Naive thymus-derived CD8-positive, alpha-beta T cell (primary cell): ENCODE measurements at places on chromosomes 6 and 20. TPM values are rescaled to one million over a fixed set of nuclear protein-coding genes. Genes with fewer than 3 reads are reported as not detected.
A peak's percentile ranks its signal among the peaks of the same experiment; 100 is the strongest.

The OVOL2 gene
- total RNA-seq = not detected

GRCh38 chr20:60630609-60631008, 621.5 kb upstream of the CDH4 start:
- no peak for DNase-seq

GRCh38 chr6:5132731-5133130, 47.6 kb downstream of the PPP1R3G start:
- no peak for DNase-seq

DNA sequence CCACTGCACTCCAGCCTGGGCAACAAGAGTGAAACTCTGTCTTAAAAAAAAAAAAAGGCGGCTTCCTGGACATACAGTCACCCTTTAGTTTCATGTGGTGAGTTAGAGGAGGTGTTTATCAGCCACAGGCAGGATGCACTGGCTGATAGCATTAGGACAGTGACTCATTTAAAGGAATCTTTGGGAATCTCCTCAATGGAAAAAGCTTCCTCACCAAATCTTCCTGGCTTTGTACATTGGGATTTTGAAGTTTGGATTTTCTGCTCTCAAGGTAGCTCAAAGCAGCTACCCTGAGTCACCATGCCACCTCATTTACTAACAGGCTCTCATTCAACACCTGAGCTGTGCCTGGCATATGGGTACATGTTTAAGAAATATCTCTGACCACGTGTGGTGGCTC, 20.2 kb downstream of the PRPH2 start:
- DNase-seq = no peak

The OXT gene
- 2.6 TPM for total RNA-seq

The COL19A1 gene
- 1.8 TPM for total RNA-seq

The NKX2-2 gene
- not detected for total RNA-seq

- DNase-seq = peak; percentile 55
Measured at GRCh38 chr6:3977875-3978711, 100.8 kb downstream of the FAM217A start.

GRCh38 chr6:109799664-109800063, 108.6 kb downstream of the FIG4 start:
- no peak for DNase-seq

DNA sequence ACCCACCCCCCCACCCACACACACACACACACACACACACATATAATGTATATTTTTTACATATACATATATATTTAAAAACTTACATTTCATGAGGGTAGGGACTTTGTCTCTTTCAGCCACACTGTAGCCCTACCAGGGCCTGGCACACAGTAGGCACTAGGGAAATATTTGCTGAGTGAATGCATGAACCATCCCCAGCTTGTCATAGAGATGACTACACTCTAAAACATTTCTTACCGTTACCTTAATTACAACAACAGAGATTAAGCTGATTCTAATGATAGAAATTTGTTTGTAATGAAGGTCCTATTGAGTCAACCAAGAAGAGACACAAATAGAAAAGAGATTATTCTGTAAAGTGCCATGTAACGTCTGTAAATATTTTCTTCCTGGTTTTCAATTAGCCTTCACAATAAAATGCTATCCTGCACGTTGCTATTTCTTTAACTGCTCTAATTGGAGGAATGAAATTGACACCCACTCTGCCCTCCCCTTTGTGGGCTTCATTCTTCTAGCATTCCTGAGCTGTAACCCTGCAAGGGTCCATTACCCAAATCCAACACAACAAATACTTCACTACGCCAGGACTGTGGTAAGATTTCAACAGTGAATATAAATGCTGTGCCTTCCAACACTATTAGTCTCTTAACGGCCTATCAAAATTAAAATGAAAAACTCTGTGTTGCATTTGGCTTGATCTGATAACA, 30.8 kb downstream of the SIM1 start:
- no peak for DNase-seq

The NKX2-4 gene
- not detected for total RNA-seq

The RGS17 gene
- total RNA-seq = not detected

DNA sequence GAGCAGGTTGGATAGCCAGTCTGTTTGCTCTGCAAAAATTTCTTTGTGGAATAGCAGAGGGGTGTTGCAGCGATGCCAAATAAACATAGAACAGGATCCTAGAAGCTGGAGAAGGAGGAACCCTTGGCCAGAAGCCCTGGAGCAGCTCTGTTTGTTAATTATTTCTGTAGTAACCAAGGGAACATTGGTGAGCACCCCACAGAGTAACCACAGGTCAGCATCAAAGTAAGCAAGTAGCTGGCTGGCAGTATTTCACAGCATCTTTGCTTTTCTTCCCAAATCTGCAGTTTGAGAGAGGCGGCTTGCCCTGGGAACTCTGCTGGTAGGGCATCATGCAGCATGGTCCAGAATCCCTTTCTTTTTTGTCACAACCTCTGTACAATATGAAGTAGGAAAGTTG, 12.7 kb upstream of the APMAP start:
- no peak for DNase-seq

The CD24 gene
- total RNA-seq = 3.4 TPM

GRCh38 chr6:151036869-151037680, 171.6 kb downstream of the MTHFD1L start:
- no peak for DNase-seq

The KIAA1586 gene
- 23.0 TPM for total RNA-seq

GRCh38 chr20:17782768-17783167, 83.0 kb downstream of the BANF2 start:
- DNase-seq = no peak

GRCh38 chr20:41054070-41054846, 25.6 kb downstream of the TOP1 start:
- no peak for DNase-seq

The SLC22A2 gene
- not detected for total RNA-seq

DNA sequence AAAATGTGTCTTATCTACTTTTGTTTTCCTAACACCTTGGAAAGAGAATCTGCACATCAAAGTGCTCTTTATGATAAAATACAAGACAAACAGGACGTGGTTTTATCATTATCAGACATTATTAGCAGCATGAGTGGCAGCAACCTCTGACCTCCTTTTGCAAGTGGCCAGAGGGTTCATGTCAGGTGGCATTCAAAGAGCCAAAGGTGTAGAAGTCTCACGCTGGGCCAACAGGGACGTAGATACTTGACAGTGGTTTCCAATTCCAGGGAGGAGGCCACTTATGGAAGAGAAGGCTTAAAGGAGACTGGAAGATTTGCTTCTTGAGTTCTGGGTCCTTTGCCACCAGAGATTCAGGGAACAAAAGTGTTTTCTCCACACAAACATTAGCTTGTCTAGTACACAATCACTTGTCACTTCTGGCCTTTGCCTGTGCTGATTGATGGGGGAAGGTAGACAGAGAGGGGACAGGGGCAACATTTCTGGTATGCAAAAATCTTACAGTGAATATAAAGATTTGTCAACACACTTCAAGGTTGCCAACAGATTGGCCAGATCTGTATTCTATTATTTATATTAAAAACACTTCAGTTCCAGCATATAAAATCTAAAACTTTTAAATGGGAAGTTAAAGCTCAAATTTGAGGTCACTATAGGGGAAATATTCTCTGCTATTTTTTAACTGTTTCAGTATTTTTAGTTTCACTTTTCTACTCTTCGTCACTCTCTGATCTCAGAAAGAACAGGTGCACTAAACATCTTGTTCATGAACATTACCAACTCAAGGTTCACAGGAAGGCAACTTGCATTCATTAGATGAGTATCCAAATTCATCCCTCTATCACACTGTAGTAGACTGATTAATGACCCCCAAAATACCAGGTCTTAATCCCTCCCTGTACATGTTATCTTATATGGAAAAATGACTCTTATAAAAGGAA, 52.1 kb upstream of the FBXO30 start:
- no peak for DNase-seq

- peak; percentile 66 for DNase-seq
Measured at GRCh38 chr6:29834564-29835436, 7.2 kb downstream of the HLA-G start.

The KCNQ2 gene
- 0.49 TPM for total RNA-seq

DNA sequence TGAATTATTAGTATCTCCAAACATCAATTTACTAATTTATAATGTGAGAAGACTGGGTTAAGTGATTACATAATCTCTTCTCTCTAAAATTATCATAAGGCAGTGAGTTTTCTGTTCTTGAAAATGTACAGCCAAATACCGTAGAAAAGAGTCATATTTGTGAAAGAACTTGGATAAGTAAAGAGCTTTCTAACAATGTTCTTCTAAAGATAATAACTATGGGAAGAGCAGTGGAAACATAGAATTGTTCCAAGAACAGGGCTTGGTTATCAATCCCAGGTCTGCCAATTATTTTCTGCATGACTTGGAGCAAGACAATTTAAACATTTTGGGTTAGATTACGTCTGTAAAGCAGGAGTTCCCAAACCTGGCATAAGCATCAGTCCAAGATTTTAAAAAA, 198.1 kb upstream of the SGK1 start:
- no peak for DNase-seq

GRCh38 chr6:62976566-62976965, 234.7 kb upstream of the FKBP1C start:
- no peak for DNase-seq

DNA sequence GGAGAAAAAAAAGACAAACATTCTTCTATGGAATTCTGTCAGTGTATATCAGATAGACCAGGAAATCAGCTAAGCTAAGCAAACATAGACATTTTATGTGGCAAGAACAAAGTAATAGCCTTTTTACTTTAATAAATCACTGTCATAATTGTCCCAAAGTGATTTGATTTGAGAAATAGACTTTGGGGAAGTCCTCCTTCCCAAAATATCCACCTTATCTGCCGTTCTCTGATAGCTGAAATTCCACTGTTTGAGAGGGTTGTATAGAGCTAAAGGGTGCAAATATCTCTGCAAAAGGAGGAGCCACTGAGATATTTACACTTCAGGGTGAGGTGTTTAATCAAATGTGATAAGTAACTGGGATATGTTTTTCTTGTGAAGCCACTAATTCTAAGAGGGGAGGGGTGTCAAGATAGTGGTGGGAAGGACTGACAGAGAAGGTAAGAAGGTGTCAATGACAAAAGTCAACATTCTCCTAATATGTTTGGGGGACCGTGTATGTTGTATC, 544.4 kb upstream of the JAG1 start:
- no peak for DNase-seq

DNA sequence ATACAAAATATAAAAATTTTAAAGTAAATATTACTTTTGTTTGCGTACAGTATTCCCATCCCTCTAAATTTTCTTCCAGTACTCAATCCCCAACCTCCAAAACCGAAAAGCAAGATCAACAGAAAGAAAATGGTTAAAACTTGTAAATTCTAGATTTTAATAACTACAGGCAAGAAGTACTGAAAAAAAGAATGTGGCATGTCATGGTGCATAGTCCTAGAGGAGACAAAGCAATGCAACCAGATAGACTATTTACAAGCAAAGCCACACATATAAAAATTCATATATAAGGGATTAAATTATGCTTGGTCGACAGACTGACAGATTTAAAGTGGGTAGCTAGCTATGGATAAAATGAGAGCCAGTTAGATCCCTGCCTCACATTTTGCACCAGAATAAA, 56.5 kb upstream of the HFE start:
- no peak for DNase-seq

GRCh38 chr6:21384216-21384615, 209.3 kb upstream of the SOX4 start:
- no peak for DNase-seq

DNA sequence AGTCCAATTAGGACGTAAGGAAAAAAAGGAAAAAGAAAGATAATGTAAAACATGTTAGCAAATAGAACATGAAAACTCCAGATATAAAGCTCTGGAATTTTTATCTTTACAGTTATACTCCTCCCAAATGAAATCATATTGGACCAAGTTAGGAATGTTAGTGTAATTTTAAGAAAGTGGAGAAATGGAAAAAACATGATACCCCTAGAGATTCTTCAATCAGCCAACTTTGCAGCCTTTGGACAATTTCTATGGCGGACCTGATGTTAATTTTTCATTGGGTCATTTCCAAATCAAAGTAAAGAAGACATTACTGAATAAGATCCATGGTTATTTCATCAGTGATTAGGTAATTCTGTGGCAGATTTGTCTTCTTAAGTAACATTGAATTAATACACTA, 748.7 kb downstream of the RFPL4B start:
- DNase-seq = no peak

The MCHR2 gene
- total RNA-seq = not detected
